ENCODE measurements at places on chromosomes 16 and 17. TPM values are rescaled to one million over a fixed set of nuclear protein-coding genes. Genes with fewer than 3 reads are reported as not detected.

DNA sequence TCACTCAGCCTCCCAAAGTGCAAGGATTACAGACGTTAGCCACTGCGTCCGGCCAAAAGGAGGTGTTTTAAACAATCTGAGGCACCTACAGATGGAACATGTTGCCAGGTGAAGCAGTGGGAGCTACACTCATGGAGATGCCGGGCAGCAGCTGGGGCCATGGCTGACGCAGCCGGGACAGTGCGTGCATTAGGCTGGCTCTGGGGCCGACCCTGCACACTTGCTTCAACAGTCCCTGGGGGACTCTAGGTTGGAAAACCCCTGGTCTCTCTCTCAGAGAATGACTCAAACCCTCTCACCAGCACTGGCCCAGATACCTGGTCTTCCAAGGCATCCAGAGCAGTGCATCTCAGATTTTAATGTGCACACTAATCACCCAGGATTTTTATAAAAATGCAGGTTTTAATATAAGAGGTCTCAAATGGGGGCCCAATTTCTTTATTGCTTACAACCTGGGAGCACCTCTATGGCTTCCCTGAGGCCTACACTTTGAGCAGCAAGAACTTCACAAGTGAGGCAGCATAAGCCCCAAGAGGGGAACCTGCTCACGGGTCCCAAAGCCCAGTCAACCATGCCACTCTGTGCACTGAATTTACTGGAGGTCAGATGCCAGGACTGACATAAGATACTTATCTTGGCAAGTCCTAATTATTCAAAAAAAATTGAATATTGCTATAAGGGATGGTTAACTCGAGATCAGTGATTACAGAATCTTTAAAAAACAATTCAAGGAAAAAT is 70.8 kb upstream of the TRAP1 start:
- DNase-seq: no peak

DNA sequence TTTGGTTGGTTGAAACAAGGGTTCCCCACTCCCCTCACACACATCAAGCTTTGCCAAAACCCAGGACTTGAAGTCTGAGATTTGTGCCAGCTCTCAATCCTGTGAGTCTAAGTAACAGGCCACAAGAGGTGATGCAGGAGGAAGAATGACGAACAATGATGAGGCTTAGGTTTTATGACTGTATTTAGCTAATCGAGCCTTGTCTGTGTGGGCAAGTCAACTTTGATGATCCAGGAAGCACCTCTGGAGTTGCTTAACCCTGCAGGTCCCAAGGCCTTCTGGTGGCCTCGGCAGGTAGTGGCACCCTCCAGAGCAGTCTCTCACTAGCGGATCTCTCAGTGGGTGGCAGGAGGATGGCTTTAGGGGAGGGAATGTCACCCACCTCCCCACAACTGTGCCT is 28.7 kb downstream of the CDK5RAP3 start:
- no peak for DNase-seq

- DNase-seq: no peak
Observed at GRCh38 chr17:37567538-37567937, 41.7 kb downstream of the SYNRG start.

GRCh38 chr17:35407531-35407930 is 24.8 kb downstream of the SLFN12 start:
- DNase-seq: no peak

GRCh38 chr16:58054289-58054688 is 28.7 kb downstream of the MMP15 start:
- DNase-seq: no peak

- DNase-seq: no peak
Observed at GRCh38 chr17:80665792-80666191, 121.2 kb downstream of the RPTOR start.

GRCh38 chr17:50947782-50948543 is 81.8 kb upstream of the TOB1 start:
- DNase-seq: no peak

GRCh38 chr16:78227855-78228254 is 128.4 kb downstream of the WWOX start:
- no peak for DNase-seq

DNA sequence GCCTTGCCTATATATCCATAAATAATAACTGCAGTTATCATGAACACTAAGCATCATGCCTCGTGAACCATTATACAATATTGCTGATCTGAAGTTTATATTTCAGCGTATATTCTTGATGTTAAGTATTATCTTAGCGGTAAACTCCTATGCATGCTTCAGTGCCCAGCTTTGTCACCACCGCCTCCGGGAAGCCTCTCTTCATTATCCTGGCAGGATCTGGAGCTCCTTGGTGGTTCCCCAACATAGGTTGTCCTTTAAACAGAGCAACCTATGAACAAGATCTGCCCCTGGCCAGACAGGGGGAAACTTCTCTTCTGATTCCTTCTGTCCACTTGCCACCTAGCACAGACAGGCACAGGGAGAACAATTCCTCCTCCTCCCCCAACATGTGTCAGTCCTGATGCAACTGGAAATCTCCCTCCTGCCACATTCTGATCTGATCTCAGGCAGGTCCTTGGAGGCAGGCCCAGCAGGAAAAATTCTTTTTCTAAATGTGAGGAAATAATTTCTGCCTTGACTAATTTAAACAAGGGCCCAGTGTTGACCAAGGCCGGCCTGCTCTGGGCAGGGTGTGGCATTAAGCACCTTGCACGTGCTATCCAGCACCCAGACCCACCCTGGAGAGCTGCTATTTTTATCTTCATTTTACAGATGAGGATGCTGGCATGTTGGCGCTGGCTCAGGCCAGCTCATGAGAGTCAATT is 22.4 kb downstream of the SPNS2 start:
- no peak for DNase-seq

DNA sequence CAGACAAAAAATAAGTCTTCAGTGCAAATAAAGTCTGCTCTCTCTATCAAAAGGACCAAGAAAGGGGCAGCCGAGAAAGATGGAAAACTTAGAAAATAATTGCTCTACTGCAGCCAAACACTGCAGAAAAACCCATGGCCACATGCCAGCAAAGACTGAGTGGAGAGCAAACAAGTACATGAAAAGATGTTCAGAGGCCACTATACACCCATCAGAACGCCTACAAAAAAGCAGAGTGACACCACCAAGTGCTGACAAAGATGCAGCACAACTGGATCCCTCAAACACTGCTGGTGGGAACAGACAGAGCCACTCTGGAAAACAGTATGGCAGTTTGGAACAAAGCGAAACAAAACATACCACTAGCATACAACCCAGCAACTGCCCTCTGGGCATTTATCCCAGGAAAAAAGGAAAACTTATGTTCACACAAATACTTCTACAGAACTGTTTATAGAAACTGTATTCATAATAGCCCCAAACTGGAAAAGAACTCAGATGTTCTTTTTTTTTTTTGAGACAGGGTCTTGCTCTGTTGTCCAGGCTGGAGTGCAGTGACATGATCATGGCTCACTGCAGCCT is 36.7 kb downstream of the KIAA0753 start:
- DNase-seq: no peak

GRCh38 chr17:59754552-59754951 is 47.1 kb downstream of the VMP1 start:
- DNase-seq: no peak

- DNase-seq: no peak
Observed at GRCh38 chr17:4956493-4957061, 5.7 kb downstream of the ENO3 start.

GRCh38 chr16:65716737-65717700 is 595.2 kb upstream of the CDH11 start:
- no peak for DNase-seq

DNA sequence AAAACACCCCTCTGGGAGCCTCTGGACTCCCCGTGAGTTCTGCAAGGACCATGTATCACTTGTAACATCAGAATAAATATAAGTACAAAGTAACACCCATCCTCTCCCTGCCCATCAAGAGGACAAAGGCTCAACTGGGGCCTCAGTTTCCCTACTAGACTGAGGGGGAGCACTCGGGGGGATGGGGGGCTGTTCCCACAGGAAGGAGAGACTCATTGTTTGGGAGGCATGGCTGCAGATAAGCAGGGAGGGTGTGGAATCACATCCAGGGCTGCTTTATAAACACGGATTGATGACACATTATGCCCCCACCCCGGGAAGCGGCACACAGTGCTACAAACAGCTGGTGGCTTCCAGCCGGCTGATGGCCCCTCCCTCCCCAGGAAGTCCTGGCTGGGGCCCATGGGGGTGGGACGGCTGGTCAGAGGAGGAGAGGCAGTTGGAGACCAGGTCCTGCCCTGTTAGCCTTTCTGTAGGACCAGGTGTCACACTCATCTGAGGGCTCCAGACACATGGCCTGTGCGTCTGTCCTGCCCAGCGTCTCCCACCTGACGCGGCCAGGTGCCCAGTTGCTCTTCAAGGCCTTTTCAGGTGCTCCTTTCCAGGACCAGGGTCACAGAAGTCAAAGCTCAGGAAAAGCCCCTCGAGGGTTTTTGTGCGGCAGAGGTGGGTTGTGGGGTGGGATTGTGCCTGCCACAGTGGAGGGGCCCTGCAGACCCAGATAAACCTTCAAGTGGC is 1.3 kb upstream of the MPG start:
- no peak for DNase-seq

DNA sequence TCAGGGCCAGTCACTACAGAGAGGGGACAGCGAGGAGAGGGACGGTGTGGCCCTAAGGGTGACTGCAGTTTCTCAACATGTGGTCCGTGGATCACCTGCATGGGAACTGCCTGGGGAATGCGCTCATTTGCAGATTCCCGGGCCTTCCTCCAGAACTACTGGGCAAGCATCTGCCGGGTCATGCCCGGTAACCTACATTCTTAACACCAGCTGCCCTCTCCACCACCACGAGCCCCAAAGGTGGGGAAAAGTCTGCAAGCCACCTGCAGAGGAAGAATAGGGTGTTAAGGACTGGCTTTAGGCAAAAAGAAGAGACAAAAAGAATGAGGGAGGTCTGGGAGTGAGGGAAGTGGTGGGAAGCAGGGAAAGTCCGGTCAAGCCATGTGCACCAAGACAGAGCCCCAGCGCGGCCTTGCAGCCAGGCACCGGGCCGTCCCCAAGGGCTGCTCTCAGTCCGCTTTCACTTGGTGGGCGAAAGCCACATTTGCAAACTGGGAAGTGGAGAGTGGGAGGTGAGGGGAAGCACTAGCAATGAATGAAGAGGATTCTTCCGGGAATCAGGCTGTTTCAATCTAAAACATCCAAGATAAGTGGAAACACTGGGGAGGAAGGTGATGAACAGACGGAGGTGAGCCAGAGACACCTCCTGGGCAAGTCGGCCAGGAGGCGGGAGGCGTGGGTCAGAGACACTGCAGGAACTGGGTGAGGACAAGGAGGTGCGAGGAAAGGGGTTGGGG is 70.3 kb downstream of the N4BP1 start:
- no peak for DNase-seq

DNA sequence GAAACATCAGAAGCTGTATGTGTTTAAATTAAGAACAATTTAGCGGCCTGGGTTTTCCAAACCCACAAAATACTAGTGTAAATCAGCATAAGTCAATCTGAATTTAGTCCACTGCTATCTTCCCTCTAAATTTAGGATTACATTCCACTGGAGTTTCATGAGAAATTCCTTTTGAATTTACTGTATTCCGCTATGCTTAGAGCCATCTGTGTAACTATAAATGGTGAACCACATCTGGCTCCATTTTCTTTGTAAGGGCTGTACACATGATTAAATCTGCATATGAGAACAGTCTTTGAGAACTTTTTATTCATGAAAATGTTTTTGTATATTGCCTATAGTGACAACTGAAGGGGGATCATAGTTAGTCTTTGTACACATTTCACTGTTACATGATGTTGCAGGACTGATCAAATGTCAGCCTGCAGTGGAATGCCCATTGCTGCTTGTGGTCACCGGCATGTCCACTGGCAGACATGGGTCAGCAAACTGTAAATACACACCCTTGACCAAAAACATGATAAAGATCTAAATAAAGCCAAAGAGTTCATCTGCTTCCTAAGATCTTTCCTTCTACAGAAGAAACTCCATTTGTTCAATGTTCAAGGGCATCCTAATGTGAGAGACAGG is 36.8 kb downstream of the RPGRIP1L start:
- DNase-seq: no peak

ZNF287 gene
- polyA plus RNA-seq: 10.4 TPM

DNA sequence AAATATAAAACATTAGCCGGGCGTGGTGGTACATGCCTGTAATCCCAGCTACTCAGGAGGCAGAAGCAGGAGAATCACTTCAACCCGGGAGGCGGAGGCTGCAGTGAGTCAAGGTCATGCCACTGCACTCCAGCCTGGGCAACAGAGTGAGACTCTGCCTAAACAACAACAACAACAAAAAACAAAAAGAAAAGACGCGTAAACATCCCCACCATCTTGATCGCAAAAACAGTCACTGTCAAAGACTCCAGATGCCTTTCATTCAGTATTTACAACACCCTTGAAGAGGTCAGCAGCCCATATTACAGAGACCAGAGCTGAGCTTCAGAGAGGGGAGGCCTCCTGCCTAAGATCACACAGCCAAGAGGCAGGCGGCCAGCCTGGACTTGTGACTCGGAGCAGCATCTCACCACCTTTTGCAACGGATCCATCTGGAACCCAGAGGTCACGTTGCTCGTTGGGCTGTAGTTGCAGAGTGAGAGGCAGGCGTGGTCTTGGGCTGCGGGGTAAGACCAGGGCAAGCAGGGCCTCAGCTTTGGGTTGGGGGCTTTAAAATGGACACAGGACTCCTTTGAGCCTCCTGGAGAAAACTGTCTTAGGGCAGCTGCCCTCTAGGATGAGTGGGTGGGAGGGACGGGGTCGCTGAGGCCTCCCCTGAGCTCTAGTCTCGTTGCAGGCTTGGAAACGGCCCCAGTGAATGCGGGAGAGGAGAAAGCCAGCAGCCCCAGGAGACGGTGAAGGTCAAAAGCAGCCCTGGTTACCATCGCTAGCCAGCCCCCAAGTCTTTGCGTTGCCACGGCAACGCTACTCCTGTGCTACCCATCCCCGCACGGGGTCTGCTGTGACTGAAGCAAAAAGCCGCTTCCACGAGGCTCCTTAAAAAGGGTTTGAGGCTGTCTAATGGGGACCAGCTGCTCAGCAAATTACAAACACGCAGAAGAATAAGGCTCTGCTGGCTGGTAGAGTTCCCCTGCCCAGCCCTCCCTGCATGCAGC is 26.1 kb downstream of the LGALS3BP start:
- no peak for DNase-seq

GRCh38 chr16:52515068-52515671 is 31.8 kb downstream of the TOX3 start:
- no peak for DNase-seq

CCDC92B gene
- polyA plus RNA-seq: 0.32 TPM

DNA sequence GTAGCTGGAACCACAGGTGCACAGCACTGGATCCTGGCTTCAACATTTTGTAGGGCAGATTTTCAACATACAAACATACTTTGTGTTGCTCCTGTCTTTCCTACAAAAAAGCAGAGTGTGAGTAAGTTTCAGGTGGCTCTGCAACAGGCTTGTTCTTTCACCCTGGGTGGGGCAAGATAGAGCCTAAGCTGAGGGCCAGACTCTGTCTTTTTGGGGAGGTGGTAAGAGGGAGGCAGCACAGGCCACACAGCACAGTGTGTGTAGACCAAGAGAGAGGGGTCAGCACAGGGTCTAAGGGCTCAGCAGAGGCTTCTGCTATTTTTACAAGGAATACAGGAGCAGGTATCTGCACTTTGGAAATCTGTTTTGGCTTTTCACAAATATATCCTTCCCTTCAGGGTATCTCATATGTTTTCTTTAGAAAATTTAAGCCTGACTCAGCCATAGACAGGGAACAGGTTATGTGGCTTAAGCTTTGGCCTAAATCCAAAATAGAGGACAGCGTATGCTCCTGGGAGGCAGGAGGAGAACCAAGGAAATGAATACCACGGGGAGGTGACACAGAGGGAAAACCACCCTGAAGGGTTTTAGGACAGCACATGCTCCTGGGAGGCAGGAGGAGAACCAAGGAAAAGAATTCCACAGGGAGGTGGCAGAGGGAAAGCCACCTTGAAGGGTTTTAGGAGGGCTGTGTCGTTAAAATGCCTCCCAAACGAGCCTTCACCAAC is 21.6 kb downstream of the EMC8 start:
- DNase-seq: no peak

Data from left renal pelvis (tissue), 4 donors.